ENCODE measurements at places on chromosomes 11 and 22.
A peak's percentile ranks its signal among the peaks of the same experiment; 100 is the strongest.

GRCh38 chr11:37929100-37929653 lies 1331.1 kb upstream of the RAG2 start:
- no peak for DNase-seq

DNA sequence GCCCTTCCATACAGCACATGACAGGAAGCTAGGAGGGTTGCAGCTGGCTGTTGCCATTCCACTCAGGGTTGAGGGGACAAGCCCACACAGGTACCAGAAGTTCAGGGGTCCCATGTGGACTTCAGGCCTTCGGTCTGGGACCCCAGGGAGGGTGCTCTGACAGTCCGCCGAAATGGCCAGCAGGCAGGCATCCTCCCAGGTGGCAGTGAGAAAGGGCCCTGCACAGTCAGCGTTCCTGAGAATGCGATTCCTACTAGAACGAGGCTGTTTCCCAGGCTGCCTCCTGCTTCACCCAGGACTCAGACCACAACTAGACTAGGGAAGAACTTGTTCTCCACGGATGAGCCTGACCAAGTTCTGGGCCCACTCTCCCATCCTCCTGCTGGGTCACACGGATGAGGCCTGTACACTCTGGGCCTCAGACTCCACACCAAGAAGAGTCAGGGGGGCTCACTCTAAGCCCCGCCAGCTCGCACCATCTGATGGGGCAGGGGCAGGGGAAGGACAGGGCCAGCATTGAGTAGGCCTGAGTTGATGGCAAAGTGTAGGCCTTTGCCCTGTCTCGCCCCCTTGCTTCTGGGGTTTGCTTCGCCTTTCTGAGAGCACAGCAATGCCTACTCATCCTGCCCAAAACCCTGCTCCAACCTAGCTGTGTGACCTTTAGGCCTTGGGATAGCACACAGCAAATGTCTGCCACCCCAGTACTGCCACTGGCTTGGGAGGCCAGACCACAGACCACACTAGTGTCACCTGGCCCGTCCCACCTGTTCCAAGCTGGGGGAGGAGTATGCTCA lies 14.0 kb downstream of the KCNQ1OT1 start:
- peak; percentile 29 for DNase-seq

DNA sequence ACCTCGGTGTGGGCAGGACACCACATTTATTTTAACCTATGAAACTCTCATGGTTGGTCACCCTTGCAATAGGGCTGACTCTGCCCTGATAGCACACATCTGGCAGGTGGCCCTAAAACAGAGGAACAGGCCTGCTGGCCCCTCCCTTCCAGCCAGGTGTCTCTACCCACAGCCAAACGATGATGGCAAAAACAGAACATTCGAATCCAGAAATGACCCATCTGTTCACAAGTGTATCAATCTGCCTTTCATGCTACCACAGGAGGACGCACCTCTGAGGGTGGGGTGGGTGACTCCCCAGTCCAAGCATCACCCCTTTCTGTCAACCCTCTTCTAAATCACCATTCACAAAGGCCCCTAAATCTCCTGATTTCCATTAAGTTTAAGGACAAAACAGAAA lies 118.1 kb downstream of the ETS1 start:
- no peak for DNase-seq

GRCh38 chr22:28650463-28650862 lies 29.2 kb downstream of the TTC28 start:
- DNase-seq = no peak

- DNase-seq = no peak
Measured at GRCh38 chr11:27699926-27700350, 317 bp downstream of the BDNF start.

- no peak for DNase-seq
Measured at GRCh38 chr11:46357483-46357936, 10.2 kb downstream of the DGKZ start.

DNA sequence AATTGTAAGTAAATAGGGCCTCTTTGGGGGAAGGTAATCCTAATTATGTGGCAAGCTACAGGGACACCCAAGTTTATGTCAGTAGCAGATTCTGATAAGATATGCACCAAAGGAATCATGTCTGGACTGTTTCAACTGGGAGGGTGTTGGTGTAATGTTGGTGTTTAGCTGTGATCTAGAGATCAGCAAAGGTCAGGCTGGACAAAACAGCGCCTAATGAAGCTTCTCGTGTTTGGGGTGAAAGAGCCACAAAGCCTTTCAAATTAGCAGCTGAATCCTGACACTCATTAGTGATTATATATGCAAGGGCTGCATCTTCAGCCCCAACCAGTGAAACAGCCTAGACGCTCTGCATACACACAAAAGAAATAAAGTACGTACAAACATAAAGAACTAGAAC lies 106.3 kb downstream of the MPPED2 start:
- DNase-seq = no peak

GRCh38 chr22:37330200-37331033 lies 48.1 kb downstream of the CYTH4 start:
- peak; percentile 88 for DNase-seq

All from kidney (tissue), 22 donors.